ENCODE measurements at places on chromosomes 2 and 18. TPM values are rescaled to one million over a fixed set of nuclear protein-coding genes. Genes with fewer than 3 reads are reported as not detected.

GRCh38 chr2:43557196-43557595 is 38.6 kb downstream of the THADA start:
- peak; percentile 58 for DNase-seq

- DNase-seq = no peak
Measured at GRCh38 chr2:29335396-29335795, 220.2 kb downstream of the CLIP4 start.

GRCh38 chr2:177728920-177729319 is 336.3 kb downstream of the AGPS start:
- DNase-seq = no peak

GRCh38 chr2:173884025-173884802 is 81.0 kb downstream of the SP3 start:
- DNase-seq = no peak

DNA sequence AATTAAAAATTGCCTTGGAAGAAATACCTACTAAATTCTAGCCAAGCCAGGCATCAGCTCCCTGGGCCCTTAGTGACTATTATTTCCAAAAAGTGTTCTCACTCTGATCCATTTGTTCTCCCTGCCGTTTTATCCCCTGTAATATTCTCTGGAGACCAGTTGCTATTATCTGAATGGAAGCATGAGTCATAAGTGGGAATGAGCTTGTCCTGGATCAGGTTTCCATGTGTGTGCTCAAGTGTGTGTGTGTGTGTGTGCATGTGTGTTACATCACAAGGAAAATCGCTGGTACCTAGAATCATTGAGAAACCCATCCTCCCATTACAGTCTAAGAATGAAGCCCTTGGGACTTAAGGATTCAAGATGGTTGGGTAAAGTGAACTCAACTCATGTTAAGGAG is 130.3 kb upstream of the CXCR4 start:
- no peak for DNase-seq

DNA sequence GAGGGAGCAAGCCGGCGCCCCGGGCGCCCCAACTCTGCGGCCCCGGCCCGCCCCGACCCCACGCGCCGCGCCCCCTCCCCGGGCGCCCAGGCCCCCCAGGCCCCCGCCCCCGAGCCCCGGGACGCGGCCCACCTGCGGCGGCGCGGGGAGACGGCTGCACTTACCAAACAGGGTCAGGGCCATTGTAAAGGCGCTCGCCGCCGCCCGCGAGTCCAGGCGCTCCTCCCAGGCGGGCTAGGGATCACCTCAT is 526 bp downstream of the CHN1 start:
- no peak for DNase-seq

DNA sequence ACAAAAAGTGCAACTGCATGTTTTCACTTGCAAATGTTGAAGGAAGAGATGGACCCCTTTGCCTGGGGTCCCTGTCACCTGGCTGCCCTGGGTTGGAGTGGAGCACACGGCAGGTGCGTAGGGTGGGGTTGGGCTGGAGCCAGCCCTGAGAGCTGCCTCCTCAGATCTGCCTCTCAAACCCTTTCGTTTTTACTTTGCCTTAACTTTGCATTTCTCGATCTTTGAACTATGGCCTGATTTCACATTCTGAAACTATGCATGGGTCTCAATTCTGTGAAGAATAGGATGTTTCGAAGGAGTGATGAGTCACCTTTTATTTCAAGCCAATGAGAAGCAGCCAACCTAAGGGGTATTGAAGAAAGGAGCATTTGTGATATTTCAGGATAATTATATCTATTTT is 132.8 kb downstream of the ACOXL start:
- peak; percentile 76 for DNase-seq

- no peak for DNase-seq
Measured at GRCh38 chr2:105867587-105867986, 122.9 kb downstream of the NCK2 start.

- no peak for DNase-seq
Measured at GRCh38 chr2:207241198-207241597, 75.5 kb upstream of the KLF7 start.

GRCh38 chr2:205723179-205723578 is 40.9 kb downstream of the NRP2 start:
- DNase-seq = no peak

- peak; percentile 9 for DNase-seq
Measured at GRCh38 chr2:170006587-170007325, 171.2 kb upstream of the MYO3B start.

DNA sequence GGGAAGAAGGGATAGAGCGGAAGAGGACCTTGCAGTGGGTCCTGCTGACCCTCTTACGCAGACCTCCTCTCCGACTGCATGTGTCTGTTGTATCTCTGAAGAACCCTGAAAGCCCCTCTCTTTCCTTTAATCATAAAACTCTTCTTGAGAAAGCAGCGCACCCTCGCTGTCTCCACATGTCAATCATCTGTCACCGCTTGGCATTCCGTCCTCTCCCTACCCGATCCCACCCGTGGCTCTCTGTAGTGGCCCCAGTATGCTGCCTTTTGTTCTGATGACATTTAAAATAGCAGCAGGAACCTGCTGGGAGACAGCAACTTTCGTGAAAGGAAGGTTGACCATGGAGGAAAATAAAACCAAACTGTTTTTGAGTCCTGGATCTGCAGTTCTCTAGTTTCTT is 582.9 kb upstream of the SALL3 start:
- DNase-seq = no peak

DNA sequence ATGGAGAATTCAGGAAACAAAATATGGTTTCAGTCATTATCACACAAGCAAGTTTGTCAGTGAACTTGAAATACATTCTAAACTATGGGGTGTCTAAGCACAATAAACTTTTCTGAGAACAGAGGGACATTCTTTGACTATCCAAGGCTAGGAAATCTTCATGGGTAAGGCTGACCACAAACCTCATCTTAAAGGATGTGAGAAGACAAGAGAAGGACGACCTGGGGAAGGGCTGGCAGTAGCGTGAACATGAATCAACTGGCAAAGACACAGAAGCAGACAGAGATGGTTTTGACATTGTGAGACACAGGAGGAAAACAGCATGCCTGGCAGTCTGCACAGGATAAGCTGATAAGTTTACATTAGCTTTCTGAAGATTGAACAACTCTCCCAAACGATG is 752.4 kb upstream of the SLC8A1 start:
- DNase-seq = no peak

SUMO1 gene
- 108 TPM for polyA plus RNA-seq

SPAST gene
- 26.7 TPM for polyA plus RNA-seq

DSG1 gene
- polyA plus RNA-seq = 0.19 TPM

SP3 gene
- 76.4 TPM for polyA plus RNA-seq

SERPINB4 gene
- not detected for polyA plus RNA-seq

DTNB gene
- 6.8 TPM for polyA plus RNA-seq

G6PC2 gene
- 0.19 TPM for polyA plus RNA-seq

All from large intestine (tissue), 12 donors.